ENCODE measurements at places on chromosomes 1 and 21.
A peak's percentile ranks its signal among the peaks of the same experiment; 100 is the strongest.

DNA sequence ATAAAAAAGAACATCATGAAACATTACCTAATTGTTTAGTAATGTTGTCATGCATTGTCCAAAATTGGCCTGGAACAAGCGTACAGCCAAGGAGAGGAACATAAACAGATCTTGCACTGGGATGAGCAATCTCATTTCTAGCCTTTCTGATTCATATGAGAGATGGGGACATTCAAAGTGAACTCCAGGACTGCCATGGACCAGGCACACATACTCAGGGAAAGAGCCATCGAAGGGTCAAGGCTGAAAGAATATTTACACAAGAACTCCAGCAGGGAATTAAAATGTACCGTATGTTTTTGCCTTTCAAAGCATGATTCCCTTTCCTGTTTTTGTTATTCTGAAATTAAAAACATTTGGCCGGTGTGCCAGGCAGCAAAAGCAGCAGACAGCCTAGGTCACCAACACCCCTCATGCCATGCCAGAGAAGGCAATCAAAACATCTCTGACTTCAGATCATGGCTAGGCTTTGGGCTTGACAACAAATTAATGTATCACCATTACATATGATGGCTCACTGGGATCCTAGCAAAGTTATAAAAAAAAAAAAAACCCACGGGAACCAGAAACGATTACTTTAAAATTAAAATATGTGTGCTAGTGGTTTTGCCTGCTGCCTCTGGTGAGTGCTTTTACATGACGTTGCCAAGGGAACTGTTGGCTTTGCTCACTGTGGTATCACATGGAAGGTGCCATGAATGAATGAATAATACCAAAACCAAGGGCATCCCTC is 159.8 kb downstream of the TGFBR3 start:
- no peak overlapping the region for H3K27ac ChIP-seq
- no peak for DNase-seq
- H3K4me3 ChIP-seq: no peak overlapping the region
- peaks cover 3% of the 10 kb centered on the region for H3K36me3 ChIP-seq

DNA sequence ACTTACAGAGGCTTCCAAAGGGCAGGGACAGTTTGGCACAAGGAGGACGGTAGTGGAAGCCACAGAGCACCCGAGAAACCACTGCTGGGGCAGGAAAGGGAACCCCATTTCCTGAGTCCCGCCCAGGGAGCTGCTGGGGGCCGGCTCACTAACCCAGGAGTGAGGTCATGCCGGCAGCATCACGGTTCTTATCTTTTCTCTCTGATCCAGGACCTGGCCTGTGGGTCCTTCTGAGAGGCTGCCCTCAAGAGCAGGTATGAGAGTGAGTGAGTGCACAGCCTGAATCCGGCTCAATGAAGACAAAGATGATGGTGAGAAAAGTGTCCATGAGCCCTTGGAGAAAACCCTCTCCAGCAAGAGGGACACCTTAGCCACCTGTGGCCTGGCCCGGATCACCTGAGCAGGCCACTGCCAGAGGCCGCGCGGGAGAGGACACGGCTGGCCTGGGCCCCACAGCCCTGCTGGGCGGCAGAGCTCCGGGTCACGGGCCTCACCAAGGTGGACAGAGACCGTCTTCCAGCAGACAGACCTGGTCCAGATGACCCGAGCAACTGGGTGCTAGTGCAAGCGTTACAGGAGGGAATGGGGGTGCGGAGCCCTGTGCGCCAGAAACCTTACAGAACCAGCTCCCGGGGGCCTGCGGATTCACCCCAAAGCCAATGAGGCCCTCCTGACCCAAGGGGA is 94.9 kb downstream of the RIPK4 start:
- DNase-seq: no peak
- peaks cover 25% of the 10 kb centered on the region for H3K4me1 ChIP-seq
- H3K4me3 ChIP-seq: no peak overlapping the region
- no peak overlapping the region for H3K27ac ChIP-seq
- no peaks in the 10 kb centered on the region for H3K27me3 ChIP-seq
- peaks cover 4% of the 10 kb centered on the region for H3K36me3 ChIP-seq

GRCh38 chr1:62774006-62774405 is 9.9 kb upstream of the ATG4C start:
- H3K27me3 ChIP-seq: peaks cover 24% of the 10 kb centered on the region
- H3K4me3 ChIP-seq: no peak overlapping the region
- H3K4me1 ChIP-seq: no peaks in the 10 kb centered on the region
- H3K36me3 ChIP-seq: no peaks in the 10 kb centered on the region

DNA sequence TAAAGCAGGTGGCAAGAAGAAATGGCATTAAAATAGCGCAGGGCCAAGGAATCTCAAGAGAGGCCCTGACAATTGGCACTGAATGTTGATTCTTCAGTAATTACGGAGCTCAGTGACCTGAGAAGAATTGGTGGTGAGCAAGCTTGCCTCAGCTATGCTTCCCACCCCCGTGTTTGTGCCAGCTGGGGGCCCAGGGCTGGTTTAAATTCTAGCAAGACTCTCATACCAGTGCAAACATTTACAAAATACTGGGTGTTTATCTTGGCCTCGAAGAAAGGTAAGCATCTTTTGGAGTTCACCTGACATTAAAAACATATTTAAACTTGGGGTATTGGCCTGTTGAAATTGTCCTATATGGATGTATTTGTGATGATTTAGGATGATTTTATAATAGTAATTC is 296.7 kb upstream of the USP25 start:
- DNase-seq: no peak
- H3K4me3 ChIP-seq: no peak overlapping the region
- H3K27me3 ChIP-seq: no peaks in the 10 kb centered on the region
- no peak overlapping the region for H3K27ac ChIP-seq
- H3K4me1 ChIP-seq: no peaks in the 10 kb centered on the region

GRCh38 chr1:181726320-181727012 is 243.1 kb downstream of the CACNA1E start:
- no peak overlapping the region for H3K27ac ChIP-seq
- no peaks in the 10 kb centered on the region for H3K4me1 ChIP-seq
- no peaks in the 10 kb centered on the region for H3K36me3 ChIP-seq
- H3K27me3 ChIP-seq: peaks cover 21% of the 10 kb centered on the region

GRCh38 chr21:37751268-37751975 is 164.8 kb downstream of the KCNJ6 start:
- H3K36me3 ChIP-seq: no peaks in the 10 kb centered on the region
- H3K27me3 ChIP-seq: peaks cover 97% of the 10 kb centered on the region
- no peak overlapping the region for H3K27ac ChIP-seq
- DNase-seq: no peak
- no peaks in the 10 kb centered on the region for H3K4me1 ChIP-seq

- DNase-seq: peak; percentile 28
- H3K27me3 ChIP-seq: peaks cover under 1% of the 10 kb centered on the region
- H3K36me3 ChIP-seq: peaks cover 35% of the 10 kb centered on the region
- H3K27ac ChIP-seq: no peak overlapping the region
- peaks cover 21% of the 10 kb centered on the region for H3K4me1 ChIP-seq
- peak overlapping the region; percentile 89 for H3K4me3 ChIP-seq
Observed at GRCh38 chr1:108200687-108201051, 526 bp upstream of the SLC25A24 start.

DNA sequence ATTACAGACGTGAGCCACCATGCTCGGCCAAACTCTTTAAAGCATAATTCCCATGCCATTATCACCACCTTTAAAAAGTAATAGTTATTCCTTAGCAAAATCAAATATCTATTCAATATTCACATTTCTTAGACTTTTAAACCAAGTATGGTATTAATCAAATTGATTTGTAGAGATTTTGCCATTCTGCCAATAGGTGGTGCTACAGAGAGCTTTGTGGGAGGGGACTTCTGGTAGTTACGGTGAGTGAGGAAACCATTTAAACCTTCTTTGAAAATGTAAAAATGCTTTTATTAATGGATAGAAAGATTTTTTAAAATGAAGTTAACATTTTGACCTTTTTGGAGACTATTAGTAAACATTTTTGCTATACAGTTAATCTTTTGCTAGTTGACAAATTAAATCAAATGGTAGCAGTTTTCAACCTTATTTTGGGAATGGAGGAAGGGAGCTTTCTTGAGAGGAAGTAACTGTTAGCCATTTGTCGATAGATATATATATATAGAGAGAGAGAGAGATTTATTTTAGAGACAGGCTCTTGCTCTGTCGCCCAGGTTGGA is 19.3 kb downstream of the IARS2 start:
- H3K36me3 ChIP-seq: peaks cover 54% of the 10 kb centered on the region
- no peaks in the 10 kb centered on the region for H3K27me3 ChIP-seq
- DNase-seq: no peak
- no peak overlapping the region for H3K4me3 ChIP-seq
- H3K27ac ChIP-seq: no peak overlapping the region

GRCh38 chr1:74935446-74935845 is 198.7 kb upstream of the LHX8 start:
- no peaks in the 10 kb centered on the region for H3K4me1 ChIP-seq
- no peak overlapping the region for H3K4me3 ChIP-seq
- H3K27ac ChIP-seq: no peak overlapping the region
